ENCODE measurements at places on chromosomes 1 and 21.

GRCh38 chr1:921011-921837 is 2.5 kb upstream of the SAMD11 start:
- peak; percentile 78 for DNase-seq

- DNase-seq, result no peak
Measured at GRCh38 chr1:156293895-156294294, 1.6 kb downstream of the GLMP start.

DNA sequence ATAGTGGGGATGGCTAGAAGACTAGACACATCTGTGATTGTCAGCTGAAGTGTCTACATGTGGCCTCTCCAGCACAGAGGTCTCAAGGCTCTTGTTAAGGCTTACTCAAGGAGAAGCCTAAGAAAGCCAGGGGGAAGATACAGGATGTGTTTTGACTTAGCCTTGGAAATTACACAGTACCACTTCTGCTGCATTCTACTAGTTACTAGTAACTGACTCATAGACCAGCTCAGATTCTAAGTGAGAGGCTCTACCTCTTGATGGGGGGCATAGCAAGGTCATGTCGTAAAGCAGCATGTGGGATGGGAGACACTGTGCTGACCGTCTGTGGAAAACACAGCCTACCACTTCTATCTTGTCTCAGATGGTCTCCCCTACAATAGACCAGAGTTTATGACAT is 99.5 kb downstream of the UBE2U start:
- no peak for DNase-seq

- DNase-seq, result no peak
Measured at GRCh38 chr1:150574260-150575071, 4.9 kb downstream of the MCL1 start.

DNA sequence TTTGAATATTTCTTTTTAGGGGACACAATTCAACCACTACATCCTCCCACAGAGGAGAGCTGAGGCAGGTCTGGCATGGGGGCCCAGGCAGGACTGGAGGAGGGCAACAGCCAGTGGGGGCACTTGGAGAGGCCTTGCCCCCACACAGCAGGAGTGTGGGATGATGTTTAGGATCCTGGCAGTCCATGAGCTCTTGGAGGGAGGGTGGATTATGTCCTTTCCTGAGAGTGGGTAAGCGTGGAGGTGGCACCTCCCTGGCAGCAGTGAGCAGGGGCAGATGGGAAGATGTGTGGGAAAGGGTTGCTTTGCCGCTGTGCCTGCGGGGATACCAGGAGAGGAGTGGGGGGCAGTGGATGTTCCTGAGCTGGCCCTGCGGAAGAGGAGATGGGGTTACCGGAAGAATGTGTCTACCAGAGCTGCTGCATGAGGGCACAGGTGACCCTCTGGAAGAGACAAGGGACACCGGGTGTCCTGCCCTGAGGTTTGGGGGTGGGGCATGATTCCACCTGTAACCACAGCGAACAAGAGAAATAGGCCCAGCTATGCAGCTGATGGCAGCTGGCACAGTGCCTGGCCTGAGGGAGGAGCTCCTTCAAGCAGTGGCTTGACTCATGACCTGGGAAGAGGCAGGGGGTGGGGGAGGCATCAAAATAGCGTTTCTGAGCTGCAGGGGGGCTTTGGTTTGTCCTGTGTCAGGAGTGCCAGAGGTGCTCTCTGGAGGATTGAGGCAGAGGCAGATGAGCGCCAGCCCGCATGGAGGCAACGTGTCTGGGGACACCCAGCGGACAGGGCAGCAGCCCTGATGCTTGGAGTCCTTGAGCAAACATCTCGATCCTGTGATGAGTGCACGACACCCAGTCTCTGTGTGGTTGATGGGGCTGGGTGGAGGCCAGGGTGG is 123.9 kb upstream of the TMPRSS2 start:
- DNase-seq, result no peak

- DNase-seq, result no peak
Measured at GRCh38 chr1:82065916-82066315, 265.2 kb downstream of the ADGRL2 start.

GRCh38 chr1:178649582-178650350 is 75.3 kb upstream of the RALGPS2 start:
- peak; percentile 49 for DNase-seq

GRCh38 chr1:37036667-37037053 is 2.3 kb upstream of the GRIK3 start:
- no peak for DNase-seq

DNA sequence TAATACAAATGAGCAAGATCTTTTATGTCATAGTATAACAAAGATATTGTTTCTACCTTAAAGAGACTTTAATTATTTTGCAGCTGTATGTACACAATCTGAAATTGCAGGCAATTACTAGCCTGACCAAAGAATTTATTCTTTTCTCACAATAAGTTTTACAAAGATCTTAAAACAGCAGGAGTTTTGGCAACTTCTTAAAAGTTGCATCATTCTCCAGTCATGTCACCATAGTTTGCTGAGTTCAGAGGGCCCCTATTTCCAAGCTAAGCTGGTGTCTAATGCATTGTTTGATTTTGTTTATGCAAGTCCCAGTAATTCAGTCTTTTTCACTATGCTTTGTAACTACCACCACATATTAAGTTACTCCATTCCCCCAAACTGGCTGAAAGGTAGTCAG is 114.8 kb downstream of the DNAH14 start:
- DNase-seq, result no peak

- DNase-seq, result peak; percentile 61
Measured at GRCh38 chr1:55305735-55306134, 90.6 kb upstream of the USP24 start.

- DNase-seq, result peak; percentile 71
Measured at GRCh38 chr1:78005755-78006154, 1.0 kb downstream of the DNAJB4 start.

GRCh38 chr1:150543500-150544143 is 5.6 kb upstream of the ADAMTSL4 start:
- peak; percentile 7 for DNase-seq

GRCh38 chr1:164637461-164638375 is 78.7 kb downstream of the PBX1 start:
- DNase-seq, result no peak

DNA sequence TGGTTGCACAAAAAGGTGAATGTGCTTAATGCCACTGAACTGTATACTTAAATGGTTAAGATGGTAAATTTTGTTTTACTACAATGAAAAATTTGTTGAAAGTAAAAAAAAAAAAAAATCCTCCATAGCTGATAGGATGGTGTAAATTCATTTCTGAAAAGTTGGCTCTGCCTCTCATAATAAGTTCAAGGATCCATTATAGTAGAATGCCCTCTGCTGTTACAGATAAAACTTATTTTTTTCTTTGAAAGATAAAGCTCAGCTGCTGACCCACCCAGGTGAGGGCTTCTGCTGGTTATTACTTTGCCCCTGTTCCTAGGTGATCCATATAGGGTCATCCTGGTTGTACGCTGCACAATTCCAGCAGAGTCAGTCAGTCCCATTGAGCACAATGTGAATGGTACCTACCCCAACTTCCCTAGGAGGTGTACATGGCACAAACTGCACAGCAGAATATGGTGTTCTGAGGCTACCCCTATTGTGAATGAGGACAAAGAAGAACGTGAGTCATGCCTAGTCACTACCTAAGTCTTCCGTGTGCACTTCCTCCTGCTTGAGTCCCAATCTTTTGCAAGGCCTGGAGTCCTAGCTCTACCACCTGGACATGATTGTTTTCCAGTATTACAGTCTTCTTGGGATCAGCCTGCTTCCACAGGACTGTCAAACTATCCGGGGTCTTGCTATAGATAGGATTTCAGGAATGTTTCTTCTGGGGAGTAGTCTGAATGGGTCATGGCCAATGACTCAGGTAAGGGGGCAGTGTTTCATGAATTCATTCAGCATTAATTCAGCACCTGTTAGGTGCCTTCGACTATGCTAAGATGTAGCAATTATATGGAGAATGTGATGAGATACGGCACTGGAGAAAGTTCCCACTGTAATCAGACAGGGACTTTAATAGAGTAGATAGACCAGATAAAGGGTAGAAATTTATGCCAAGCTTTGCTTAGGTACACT is 20.8 kb upstream of the CD5L start:
- DNase-seq, result no peak

GRCh38 chr1:97833881-97834280 is 87.0 kb downstream of the DPYD start:
- peak; percentile 31 for DNase-seq

GRCh38 chr1:93255222-93256079 is 74.9 kb downstream of the CCDC18 start:
- no peak for DNase-seq

- DNase-seq, result no peak
Measured at GRCh38 chr1:117825414-117825813, 104.0 kb downstream of the GDAP2 start.

DNA sequence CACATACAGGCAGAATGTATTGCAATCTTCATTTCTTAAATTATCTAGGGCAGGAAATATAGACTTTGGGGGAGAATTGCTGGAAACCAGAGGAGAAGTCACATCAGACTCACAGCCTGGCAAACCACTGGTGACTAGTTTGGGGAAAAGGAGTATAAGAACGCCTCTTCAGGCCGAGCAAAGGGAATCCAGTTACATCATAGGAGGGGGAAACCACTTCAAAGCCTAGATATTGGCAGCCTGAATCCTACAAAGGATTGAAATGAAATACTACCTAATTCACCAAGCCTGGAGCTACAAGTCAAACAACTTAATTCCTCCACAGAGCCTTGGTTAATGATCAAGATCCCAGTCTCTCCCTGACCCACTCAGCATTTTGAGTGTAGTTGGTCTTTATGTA is 121.7 kb downstream of the SLC30A10 start:
- DNase-seq, result no peak

- no peak for DNase-seq
Measured at GRCh38 chr1:86915737-86916235, 1.4 kb downstream of the HS2ST1 start.

- no peak for DNase-seq
Measured at GRCh38 chr1:69284508-69284907, 283.2 kb upstream of the LRRC7 start.

DNA sequence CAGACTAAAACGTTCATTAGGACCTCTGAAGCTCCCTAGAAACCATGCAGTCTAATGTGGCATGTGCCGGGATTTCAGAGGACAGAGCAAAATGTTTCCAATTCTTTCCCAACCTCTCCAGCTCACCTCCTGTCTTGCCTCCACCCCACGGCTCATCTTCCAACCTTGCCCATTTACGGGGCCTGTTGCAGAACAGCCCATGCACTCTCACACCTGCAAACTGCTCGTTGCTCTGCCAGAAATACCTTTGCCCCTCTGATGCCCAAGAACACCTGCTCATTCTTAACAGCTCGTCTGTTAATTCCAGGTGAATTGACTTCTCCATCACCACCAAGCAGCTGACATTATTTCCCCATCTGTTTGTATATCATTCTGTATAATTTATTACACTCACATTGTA is 53.9 kb upstream of the LBR start:
- no peak for DNase-seq

GRCh38 chr1:2300851-2301606 is 72.9 kb downstream of the SKI start:
- peak; percentile 89 for DNase-seq

GRCh38 chr1:13775459-13775858 is 75.5 kb downstream of the PRDM2 start:
- DNase-seq, result no peak

DNA sequence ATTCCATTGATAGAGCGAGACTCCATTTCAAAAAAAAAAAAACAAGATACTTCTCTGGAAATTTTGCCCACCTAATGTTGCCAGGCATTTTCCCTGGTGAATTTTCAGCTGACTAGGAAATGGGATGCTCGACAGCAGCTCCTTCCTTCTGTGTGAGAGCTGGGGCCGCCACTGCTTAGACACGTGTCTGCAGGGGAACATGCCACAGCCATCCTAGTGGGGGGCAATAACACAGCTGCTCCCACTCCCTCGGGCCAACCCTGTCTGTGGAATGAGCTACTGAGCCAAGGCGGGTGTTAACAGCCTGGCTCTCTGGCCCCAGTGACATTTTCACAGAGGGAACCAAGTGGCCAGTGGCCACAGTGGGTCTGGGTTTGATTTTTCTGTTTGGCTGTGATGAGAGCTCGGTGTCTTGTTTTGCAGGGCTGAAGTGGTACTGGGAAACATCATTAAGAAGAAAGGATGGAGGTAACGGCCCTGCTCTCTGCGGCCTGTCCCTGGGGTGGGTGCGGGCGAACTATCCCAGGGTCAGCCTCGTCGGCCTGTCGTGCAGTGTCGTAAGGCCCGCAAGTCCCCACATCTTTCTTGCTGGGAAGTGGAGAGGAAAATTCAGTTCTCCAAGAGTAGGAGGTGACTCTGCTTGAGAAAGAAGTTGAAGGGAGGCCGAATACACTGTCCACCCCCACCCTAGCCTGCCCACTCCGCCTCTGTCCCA is 39.2 kb downstream of the KCNAB2 start:
- DNase-seq, result no peak

GRCh38 chr1:51288578-51288977 is 41.8 kb downstream of the TTC39A start:
- DNase-seq, result no peak

DNA sequence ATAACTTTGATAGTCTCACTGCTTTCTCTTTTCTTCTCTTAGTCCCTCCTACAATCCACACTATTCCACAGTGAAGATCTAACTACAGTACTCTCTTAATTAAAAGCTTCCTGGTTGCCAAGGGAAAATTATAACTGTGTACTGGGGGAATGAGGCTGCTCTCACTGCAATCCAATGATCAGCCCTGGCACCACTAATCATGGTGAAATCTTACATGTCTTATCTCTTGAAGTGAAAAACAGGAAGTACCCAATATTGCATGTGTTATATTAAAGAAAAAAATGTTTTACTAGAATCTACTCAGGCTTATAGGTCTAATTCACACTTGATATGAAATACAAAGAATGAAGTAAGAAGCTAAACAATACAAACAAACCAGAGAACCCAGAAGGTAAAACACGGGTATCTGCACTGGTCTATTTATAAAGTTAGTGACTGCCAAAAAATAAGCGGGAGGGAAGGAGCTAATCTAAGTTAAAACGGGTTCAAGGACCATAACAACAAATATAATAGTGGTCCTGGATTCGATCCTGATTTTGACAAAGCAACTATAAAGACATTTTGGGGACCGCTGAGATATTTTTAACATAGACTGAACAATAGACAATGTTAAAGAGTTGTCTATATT is 57.5 kb downstream of the RGS2 start:
- DNase-seq, result peak; percentile 22

- no peak for DNase-seq
Measured at GRCh38 chr1:29876902-29877301, 640.6 kb downstream of the PTPRU start.

- no peak for DNase-seq
Measured at GRCh38 chr1:175307160-175307559, 114.6 kb upstream of the KIAA0040 start.

GRCh38 chr1:47580451-47580995 is 142.7 kb downstream of the FOXD2 start:
- DNase-seq, result no peak

- no peak for DNase-seq
Measured at GRCh38 chr1:203098445-203098844, 12.6 kb upstream of the MYOG start.

- DNase-seq, result no peak
Measured at GRCh38 chr1:22295856-22296255, 153.0 kb upstream of the WNT4 start.

- DNase-seq, result no peak
Measured at GRCh38 chr1:41612953-41613352, 128.5 kb upstream of the EDN2 start.

Measured in suppressor macrophage treated with lipopolysaccharide for 1 hour (primary cell).